ENCODE measurements at places on chromosomes 11 and 22. TPM values are rescaled to one million over a fixed set of nuclear protein-coding genes. Genes with fewer than 3 reads are reported as not detected.

SCN3B gene
- polyA plus RNA-seq = not detected

SERPING1 gene
- polyA plus RNA-seq = 0.82 TPM

- no peaks in the 10 kb centered on the region for H3K36me3 ChIP-seq
- no peaks in the 10 kb centered on the region for H3K4me1 ChIP-seq
- no peak overlapping the region for H3K27ac ChIP-seq
Observed at GRCh38 chr22:43213962-43214361, 27.0 kb upstream of the TTLL12 start.

DNA sequence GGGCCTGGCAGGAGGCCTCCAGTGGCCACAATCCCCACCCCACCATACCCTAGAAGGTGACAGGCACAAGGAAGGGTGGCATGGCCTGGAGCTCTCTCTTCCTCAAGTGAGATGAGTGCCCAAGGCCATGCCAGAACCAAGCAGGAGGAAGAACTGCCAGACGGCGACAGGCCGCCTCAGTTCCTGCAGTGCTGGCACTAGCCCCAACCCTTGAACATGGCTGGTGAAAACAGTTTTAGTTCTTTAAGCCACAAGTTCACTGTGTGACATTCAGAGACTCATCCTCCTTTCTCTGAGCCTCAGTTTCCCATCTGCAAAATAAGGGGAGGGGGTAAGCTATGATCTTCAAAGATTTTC, 9.8 kb downstream of the CHRDL2 start:
- no peak for DNase-seq
- no peaks in the 10 kb centered on the region for H3K4me1 ChIP-seq
- no peak overlapping the region for H3K4me3 ChIP-seq
- H3K27me3 ChIP-seq = peaks cover 42% of the 10 kb centered on the region
- no peaks in the 10 kb centered on the region for H3K36me3 ChIP-seq

DNA sequence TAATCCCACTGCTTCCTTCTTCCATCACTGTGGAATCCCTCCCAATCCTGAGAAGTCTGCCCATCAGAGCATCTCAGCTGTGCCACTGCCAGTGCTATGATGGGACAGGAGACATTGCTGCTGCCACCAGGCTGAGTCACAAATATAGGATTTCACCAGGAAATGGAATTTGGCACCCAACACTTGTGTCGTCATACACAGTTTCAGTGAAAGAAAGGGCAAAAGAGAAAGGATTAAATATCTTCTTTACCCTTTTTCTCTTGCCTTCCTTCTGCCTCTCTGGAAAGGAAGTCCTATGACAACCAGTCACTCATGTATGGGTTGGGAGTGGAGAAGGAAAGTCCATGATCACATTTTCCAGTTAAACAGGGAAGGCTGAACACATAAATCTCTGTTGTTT, 133.4 kb downstream of the SPON1 start:
- no peaks in the 10 kb centered on the region for H3K4me1 ChIP-seq
- H3K36me3 ChIP-seq = no peaks in the 10 kb centered on the region
- H3K4me3 ChIP-seq = no peak overlapping the region
- no peak overlapping the region for H3K27ac ChIP-seq

GRCh38 chr22:22213231-22213630, 31.4 kb upstream of the VPREB1 start:
- H3K27me3 ChIP-seq = no peaks in the 10 kb centered on the region
- no peak overlapping the region for H3K4me3 ChIP-seq
- no peak for DNase-seq
- H3K27ac ChIP-seq = peak overlapping the region; percentile 43
- no peaks in the 10 kb centered on the region for H3K36me3 ChIP-seq
- peaks cover 51% of the 10 kb centered on the region for H3K4me1 ChIP-seq

PLAAT5 gene
- polyA plus RNA-seq = not detected

DNA sequence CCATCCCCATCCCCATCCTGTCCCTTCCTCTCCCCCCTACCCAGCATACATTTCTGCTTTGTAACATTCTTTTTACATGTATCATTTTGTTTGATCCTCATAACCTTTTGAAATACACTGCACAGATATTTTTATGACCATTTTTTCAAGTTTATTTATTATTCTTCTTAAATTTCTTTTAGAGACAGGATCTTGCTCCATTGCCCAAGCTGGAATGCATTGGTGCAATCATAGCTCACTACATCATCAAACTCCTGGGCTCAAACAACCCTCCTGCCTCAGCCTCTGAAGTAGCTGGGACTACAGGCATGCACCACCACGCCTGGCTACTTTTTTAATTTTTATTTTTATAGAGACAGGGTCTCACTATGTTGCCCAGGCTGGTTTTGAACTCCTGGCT, 99.4 kb upstream of the AKIP1 start:
- H3K27me3 ChIP-seq = peaks cover 41% of the 10 kb centered on the region
- no peak overlapping the region for H3K27ac ChIP-seq
- peaks cover 6% of the 10 kb centered on the region for H3K4me1 ChIP-seq

LRRN4CL gene
- not detected for polyA plus RNA-seq

KRTAP5-9 gene
- polyA plus RNA-seq = 0.27 TPM

FAM180B gene
- polyA plus RNA-seq = not detected

DNA sequence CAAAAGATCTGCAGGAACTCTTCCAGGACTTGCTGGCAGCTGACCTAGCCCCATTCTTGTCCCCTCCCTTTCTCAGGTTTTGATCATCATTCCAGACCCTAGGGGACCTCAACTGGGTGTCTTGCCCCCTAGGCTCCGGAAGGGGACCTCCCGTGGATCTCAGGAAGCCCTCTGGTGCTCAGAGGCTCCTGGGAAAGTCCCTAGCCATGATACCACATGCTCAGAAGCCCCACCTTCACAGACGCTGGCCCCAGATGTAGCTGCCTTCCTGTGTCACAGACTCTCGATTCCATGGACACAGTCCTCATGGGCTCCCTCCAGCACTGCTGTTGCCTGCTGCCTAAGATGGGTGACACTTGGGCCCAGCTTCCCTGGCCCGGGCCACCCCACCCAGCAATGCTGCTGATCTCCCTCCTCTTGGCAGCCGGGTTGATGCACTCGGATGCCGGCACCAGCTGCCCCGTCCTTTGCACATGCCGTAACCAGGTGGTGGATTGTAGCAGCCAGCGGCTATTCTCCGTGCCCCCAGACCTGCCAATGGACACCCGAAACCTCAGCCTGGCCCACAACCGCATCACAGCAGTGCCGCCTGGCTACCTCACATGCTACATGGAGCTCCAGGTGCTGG, at the start of gene LRRC55:
LRRC55 (plus strand) TSS at position 276 of the 628 bp plus-strand sequence; CDS start at position 346, 70 bp downstream.
- H3K27ac ChIP-seq = no peak within 1 kb of the TSS
- no peak within 1 kb of the TSS for H3K4me3 ChIP-seq
- peaks cover 37% of the 10 kb centered on the region for H3K27me3 ChIP-seq
- no peak for DNase-seq
- H3K36me3 ChIP-seq = no peaks in the 10 kb centered on the region

CYP2D6 gene
- polyA plus RNA-seq = not detected

- H3K4me1 ChIP-seq = peaks cover 23% of the 10 kb centered on the region
- no peaks in the 10 kb centered on the region for H3K36me3 ChIP-seq
- H3K4me3 ChIP-seq = no peak overlapping the region
- no peak for DNase-seq
- H3K27ac ChIP-seq = no peak overlapping the region
- no peaks in the 10 kb centered on the region for H3K27me3 ChIP-seq
Observed at GRCh38 chr22:37017356-37017755, 1.9 kb downstream of the TST start.

GRCh38 chr11:57392066-57392762, 1.8 kb upstream of the PRG2 start:
- no peaks in the 10 kb centered on the region for H3K4me1 ChIP-seq
- DNase-seq = no peak
- H3K27me3 ChIP-seq = no peaks in the 10 kb centered on the region
- H3K27ac ChIP-seq = no peak overlapping the region
- no peaks in the 10 kb centered on the region for H3K36me3 ChIP-seq

DNA sequence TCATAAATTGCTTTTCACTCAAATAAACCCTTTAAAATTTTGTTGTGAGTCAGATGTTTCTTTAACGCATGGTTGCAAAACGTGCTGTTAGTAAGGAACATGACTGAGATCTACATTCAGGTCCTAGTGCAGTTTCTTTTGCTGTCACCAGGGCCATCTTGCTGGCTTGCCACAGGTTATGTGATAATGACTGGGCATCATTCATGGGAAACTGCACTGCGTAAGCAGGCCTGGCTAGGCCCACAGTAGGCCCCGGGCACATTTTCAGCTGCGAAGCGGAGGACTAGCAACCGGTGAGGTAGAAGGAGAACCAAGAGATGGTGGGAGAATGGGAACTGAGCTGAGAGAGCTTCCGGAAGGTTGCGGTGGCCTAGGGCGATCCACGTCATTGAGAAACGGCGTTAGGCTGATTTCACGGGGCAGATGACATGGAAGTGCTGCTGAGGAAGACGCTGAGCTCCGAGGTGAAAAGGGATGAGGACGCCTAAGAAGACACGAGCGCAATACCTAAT, 3.2 kb upstream of the KLHDC7B start:
- H3K4me3 ChIP-seq = peak overlapping the region; percentile 49
- peak overlapping the region; percentile 87 for H3K27ac ChIP-seq
- no peak for DNase-seq
- H3K4me1 ChIP-seq = peaks cover 21% of the 10 kb centered on the region

DNA sequence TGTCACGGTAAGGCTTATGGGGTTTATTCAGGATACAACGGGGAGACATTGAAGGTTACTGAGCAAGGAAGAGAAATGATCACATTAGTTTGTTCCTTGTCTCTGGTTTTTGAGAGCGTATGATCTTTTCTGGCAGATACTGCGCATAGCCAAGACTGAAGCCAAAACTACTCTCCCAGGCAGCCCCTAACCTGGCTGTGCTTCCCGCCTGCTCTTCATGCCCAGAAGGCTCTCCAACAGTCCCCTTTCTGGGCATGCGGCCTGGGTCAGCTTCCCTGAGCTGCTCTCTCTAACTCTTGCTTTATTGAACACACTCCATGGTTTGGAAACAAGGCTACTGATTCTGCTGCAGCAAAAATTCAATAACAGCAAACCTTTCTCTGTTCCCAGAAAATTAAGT, 306.6 kb downstream of the BUD13 start:
- no peak for DNase-seq
- peaks cover 30% of the 10 kb centered on the region for H3K27me3 ChIP-seq
- H3K27ac ChIP-seq = no peak overlapping the region
- no peak overlapping the region for H3K4me3 ChIP-seq

PNPLA5 gene
- polyA plus RNA-seq = not detected

GRCh38 chr11:69848201-69848600, 29.0 kb upstream of the FGF3 start:
- H3K36me3 ChIP-seq = peaks cover 4% of the 10 kb centered on the region
- no peaks in the 10 kb centered on the region for H3K4me1 ChIP-seq
- peaks cover 21% of the 10 kb centered on the region for H3K27me3 ChIP-seq

RPS13 gene
- polyA plus RNA-seq = 1,899 TPM

GRCh38 chr11:69649576-69649900, 8.6 kb downstream of the CCND1 start:
- H3K36me3 ChIP-seq = no peaks in the 10 kb centered on the region
- no peak for DNase-seq
- H3K27me3 ChIP-seq = no peaks in the 10 kb centered on the region
- no peak overlapping the region for H3K4me3 ChIP-seq

DNA sequence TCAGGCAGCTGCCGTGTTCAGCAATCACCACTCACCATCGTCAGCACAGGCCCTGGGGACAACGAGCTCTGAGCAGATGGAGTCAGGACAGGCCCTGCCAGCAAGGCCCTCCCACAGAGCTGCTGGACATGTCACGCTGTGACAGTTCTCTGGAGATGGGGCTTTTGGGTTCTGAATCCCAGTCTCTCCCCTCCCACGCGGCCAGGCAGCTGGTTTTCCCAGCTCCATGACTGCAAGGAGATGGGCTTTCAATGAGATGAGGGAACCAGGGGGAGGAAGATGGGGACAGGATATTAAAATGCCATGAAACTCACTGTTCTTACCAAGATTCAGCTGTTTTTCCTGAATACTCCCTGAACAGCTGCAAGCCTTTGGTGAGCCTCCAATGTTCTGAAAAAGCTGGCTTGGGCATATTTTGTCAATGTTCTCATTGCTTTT, 305.9 kb downstream of the BRD1 start:
- no peak for DNase-seq
- H3K4me1 ChIP-seq = no peaks in the 10 kb centered on the region
- H3K4me3 ChIP-seq = no peak overlapping the region
- H3K27me3 ChIP-seq = no peaks in the 10 kb centered on the region
- H3K36me3 ChIP-seq = no peaks in the 10 kb centered on the region
- no peak overlapping the region for H3K27ac ChIP-seq

DNA sequence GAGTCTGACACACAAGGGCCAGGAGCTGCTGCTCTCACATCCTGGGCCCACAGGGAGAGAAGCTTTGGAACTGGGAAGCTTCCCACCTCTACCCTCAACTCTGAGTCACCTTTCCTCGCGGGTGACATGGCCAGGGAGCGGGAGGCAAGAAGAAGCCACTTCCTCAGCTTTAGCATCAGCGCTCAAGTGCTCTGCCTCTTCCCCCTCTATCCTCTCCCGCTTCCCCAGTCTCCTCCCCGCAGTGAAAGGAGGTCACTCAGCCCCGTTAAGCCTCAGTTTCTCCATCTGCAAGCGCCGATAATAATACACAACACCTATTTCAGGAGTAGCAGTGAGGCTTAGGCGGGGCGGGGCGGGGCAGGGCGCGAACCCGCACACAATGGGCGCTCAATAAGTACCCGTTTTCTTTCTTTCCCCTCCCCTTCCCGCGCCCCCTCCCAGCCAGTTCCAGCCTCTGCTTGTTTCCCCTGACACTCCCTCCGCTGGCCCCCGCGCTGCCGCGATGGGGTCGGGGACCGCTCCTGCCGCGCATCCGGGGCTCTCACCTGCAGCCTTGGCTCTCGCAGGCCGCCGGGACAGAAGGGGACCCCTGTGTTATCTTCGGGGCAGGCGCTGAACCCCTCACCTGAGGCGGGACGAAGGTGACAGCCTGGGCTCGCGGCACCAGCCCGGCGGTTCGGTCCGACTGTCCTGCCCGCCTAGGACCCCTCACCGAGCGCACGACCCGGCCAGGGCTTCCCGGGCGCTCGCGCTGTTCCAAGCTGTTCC, 892 bp downstream of the GDPD5 start:
- DNase-seq = peak; percentile 11
- no peak overlapping the region for H3K27ac ChIP-seq
- H3K4me1 ChIP-seq = peaks cover 46% of the 10 kb centered on the region
- peaks cover 37% of the 10 kb centered on the region for H3K27me3 ChIP-seq
- peak overlapping the region; percentile 91 for H3K4me3 ChIP-seq

EFEMP2 gene
- polyA plus RNA-seq = not detected

DNA sequence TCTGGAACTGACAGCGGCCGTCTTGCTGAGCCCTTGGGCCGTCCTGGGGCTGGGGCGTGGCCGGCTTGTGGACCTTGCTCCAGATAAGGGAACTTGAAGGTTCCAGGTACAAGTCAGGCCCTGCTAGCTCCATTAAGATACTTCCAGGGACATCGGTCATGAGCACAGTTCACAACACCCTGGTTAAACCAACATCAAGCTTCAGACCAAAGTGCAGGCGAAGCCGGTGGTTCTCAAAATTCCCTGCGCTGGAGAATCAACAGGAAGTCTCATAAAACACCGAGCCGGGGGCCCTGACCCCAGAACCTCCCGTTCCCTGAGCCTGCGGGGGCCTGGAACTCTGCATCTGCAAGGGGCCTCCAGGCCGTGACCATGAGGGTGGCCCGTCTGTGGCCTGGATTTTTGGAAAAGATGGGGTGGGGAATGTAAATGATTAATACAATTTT, 1043.8 kb downstream of the BRD1 start:
- H3K27ac ChIP-seq = no peak overlapping the region
- no peak overlapping the region for H3K4me3 ChIP-seq
- no peaks in the 10 kb centered on the region for H3K36me3 ChIP-seq
- no peaks in the 10 kb centered on the region for H3K4me1 ChIP-seq
